Right cardiac atrium (tissue), 5 donors: ENCODE measurements at places on chromosomes 6 and 20. TPM values are rescaled to one million over a fixed set of nuclear protein-coding genes. Genes with fewer than 3 reads are reported as not detected.

HLA-DRB1 gene
- polyA plus RNA-seq, result 30.1 TPM

PERP gene
- polyA plus RNA-seq, result 35.9 TPM

BMP6 gene
- polyA plus RNA-seq, result 3.0 TPM

PRR18 gene
- 0.02 TPM for polyA plus RNA-seq

BIRC7 gene
- polyA plus RNA-seq, result not detected

SMOC2 gene
- 16.7 TPM for polyA plus RNA-seq

XKR7 gene
- polyA plus RNA-seq, result under 0.01 TPM

HSPA1A gene
- polyA plus RNA-seq, result 321 TPM

MAP7 gene
- polyA plus RNA-seq, result 0.79 TPM

TXLNB gene
- 48.7 TPM for polyA plus RNA-seq

- no peak for DNase-seq
Measured at GRCh38 chr6:13288969-13289391, 39.4 kb downstream of the TBC1D7 start.

GRCh38 chr6:139982652-139983295, 608.3 kb upstream of the CITED2 start:
- no peak for DNase-seq

DNA sequence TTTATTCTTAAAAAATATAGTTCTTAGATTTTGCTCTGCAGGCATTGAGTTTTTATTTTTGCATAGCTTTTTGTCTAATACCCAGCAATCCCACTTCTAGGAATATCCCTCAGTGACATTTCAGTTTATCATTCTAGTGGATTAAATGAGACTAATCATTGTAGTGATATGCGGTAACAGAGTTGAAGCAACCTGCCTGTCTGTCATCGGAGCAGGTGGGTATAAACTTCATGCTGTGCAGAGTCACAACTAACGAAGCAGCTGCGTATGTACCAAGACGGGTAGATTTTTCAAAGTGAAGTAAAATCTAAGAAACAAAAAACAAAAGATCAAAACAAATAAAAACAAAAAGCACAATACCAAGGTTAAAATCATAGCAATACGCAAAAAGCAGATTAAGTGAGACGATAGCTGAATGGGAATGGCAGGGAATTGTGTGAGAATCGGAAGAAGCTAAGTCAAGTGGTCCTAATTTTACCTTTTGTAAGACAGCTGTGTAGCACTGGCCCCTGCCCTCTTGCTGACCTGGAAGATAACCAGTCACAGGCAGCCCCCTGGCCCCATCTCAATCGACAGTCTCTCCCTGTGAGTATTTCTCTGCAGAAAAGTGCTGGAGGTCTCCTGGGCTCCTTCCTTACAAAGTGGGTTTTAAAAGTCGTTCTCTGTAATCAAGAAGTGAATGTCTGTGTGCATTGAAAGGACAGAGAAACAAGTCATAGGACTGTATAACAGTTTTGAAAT, 169.2 kb downstream of the OR2B2 start:
- DNase-seq, result no peak

DNA sequence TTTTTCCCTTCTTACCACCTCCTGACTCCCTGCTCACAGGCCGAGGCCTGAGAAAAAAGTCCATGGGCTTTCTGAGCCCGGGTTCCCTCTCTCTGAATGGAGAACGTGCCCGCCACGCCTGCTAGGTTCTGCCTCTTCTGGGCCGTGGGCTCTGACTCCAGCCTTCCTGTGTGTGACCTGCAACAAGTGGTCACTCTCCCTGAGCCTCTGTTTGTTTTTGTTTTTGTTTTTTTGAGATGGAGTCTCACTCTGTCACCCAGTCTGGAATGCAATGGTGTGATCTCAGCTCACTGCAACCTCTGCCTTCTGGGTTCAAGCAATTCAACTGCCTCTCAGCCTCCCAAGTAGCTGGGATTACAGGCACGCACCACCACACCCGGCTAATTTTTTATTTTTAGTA, 17.9 kb upstream of the VSTM2L start:
- no peak for DNase-seq

DNA sequence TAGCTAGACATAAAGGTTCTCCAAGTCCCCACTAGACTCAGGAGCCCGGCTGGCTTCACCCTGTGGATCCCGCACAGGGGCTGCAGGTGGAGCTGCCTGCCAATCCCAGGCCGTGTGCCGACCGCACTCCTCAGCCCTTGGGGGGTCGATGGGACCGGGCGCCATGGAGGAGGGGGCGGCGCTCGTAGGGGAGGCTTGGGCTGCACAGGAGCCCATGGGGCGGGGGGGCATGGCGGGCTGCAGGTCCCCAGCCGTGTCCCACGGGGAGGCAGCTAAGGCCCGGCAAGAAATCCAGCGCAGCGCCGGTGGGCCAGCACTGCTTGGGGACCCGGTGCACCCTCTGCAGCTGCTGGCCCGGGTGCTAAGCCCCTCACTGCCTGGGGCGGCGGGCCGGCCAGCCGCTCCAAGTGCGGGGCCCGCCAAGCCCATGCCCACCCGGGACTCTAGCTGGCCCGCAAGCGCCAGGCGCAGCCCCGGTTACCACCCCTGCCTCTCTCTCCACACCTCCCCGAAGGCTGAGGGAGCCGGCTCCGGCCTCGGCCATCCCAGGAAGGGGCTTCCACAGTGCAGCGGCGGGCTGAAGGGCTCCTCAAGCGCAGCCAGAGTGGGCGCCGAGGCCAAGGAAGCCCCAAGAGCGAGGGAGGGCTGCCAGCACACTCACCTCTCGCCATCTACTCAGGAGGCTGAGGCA, 26.5 kb upstream of the ID1 start:
- DNase-seq, result peak; percentile 44

- no peak for DNase-seq
Measured at GRCh38 chr6:158497620-158498019, 62.3 kb upstream of the TMEM181 start.

DNA sequence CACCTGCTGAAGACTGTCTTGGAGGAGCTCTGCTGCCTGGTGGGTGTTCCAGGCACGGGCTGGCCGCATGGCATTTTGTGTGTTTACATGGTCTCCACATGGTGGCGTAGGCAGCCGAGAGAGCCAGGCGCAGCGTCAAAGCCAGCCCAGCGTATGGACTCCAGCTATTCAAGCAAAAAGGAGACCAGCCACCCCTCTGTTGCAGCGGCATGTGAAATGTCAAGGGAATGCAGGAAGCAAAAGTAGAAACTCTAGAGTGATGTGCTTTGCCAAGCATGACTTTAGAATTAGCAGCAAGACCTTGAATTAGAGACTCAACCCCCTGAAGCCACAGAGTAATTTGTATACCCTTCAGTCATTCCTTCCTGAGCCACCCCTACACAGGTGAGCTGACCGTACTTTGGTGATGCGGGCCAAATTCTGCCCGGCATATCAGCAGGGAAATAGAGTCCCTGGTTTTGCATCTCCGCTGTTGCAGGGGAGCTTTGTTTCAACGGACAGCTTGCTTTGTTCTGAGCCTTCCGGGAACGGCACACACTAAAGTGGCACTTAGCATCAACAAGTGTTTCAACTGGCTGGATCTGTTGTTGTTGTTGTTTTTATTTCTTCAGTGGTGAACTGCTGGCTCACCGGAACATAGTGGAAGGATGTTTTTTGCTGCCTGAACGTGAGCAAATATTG, 48.5 kb downstream of the FNDC1 start:
- DNase-seq, result peak; percentile 50

- DNase-seq, result no peak
Measured at GRCh38 chr6:73180763-73181619, 44.3 kb downstream of the KHDC1L start.

DNA sequence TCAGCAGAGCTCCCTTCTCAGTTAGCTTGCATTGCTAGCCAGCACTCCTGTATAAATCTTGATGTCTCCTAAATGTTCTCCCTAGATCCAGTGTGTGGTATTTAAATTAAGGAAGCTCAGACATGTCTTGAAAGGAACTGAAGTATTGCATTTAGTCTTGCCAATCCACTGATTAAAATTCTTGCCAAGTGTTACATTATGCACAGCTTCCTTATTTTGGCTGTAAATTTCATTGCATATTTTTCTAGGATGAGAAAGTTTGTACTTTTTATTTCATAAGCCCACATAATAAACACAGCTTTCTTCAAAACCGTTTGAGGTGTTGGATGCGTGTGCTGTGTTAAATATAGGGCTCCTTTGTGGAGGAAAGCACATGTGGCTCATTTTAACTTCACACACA, 329.8 kb upstream of the FLRT3 start:
- DNase-seq, result no peak

- DNase-seq, result no peak
Measured at GRCh38 chr6:34200340-34200971, 36.2 kb upstream of the HMGA1 start.

DNA sequence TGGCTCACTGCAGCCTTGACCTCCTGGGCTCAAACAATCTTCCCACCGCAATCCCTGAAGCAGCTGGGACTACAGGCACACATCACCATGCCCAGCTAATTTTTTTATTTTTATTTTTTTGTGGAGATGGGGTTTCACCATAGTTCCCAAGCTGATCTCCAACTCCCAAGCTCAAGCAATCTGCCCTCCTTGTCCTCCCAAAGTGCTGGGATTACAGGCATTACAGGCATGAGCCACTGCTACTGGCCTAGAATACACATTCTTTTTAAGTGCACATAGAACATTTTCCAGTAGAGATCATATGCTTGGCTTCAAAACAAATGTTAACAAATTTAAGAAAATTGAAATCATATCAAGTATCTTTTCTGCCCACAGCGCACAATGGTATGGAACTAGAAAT, 176.8 kb upstream of the MARCKS start:
- DNase-seq, result no peak

DNA sequence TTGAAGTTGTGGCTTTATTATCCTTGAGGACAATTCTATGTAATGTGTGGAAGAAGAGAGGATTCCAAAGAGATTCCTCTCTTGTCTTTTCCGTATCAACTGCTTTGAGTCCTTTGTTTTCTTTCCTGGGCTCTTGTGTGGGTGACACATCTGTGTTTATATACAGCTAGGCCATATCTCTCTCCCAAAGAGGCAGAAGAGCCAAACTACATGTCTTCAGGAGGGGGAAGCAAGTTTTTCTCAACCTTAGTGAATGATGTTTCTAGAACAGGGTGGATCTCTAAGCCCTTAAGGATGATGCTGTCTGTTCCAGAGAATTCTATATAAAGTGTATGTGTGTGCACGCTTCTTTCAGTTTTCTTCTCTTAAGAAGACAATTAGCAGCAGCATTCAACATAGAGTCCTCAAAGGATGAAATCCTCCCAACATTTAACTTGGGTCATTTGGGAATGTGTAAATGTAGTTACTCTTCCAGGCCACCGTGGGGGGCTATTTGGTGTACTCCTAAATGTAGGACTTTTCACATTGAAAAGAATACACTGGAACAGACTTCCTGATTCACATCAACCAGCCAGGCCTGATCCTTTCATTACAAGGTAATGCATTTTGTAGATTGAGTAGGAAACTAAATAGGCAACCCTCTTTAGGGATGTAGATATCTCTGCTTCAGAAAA, 92.8 kb upstream of the EEF1E1 start:
- DNase-seq, result no peak

GRCh38 chr20:62875419-62876361, 14.1 kb upstream of the TCFL5 start:
- peak; percentile 92 for DNase-seq

GRCh38 chr6:79872986-79873385, 74.4 kb downstream of the ELOVL4 start:
- DNase-seq, result no peak

- no peak for DNase-seq
Measured at GRCh38 chr20:31992086-31992485, 18.2 kb upstream of the CCM2L start.

- no peak for DNase-seq
Measured at GRCh38 chr6:142830807-142831206, 114.2 kb downstream of the HIVEP2 start.

- DNase-seq, result no peak
Measured at GRCh38 chr6:90894285-90895130, 307.6 kb upstream of the MAP3K7 start.

- peak; percentile 62 for DNase-seq
Measured at GRCh38 chr20:41230136-41230535, 87.4 kb downstream of the ZHX3 start.

DNA sequence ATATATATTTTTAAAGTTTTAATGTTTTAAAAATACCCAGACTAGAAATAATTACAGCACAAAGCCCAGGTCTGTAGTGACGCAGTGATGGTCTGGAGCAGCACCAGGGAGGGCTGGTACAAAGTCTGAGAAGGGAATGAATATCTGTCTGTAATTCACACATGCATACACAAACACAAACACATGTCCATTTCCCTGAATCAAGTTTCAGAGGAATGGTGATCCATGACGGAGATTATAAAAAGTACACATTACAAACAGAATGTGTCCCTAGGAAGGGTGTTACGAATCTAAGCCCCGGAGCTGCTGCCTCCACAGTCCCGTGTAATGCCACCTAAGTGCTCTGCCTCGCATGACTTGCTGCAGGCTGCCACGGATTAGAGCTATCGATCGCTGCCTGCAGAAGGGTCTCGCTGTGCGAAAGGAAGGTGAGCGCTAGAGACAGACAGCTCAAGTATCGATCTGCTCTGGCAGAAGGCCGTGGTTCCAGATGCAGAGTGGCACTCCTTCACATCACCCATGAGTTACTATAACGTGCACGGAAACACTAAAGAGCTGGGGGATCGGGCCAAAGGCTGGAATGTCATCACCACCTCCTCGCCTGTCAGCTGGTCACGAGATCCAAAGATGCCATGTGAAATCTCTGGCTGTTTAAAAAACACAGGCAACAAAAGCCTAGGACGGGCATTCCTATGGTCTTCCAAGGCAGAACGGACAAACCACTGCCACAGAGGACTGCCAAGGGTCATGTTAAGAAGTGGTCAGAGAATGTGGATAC, 87.1 kb downstream of the INSM1 start:
- peak; percentile 27 for DNase-seq

DNA sequence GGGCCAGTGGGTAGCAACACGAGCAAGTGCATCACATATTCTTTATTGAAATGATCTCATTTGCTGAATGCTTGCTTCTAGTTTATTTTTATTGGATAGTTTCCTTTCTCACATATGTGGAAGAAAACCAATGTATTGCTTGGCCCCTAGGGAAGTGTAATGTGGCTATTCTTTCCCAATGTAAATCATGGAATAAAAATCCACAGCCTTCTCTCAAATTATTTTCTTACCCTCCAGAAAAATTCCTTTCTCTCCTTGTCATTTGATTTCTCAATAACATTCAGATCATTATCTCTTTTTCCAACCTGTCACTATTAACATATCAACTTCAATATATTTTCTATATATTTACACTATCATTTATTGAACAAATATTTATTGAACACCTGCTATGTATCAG, 51.9 kb upstream of the PTPRK start:
- DNase-seq, result no peak

DNA sequence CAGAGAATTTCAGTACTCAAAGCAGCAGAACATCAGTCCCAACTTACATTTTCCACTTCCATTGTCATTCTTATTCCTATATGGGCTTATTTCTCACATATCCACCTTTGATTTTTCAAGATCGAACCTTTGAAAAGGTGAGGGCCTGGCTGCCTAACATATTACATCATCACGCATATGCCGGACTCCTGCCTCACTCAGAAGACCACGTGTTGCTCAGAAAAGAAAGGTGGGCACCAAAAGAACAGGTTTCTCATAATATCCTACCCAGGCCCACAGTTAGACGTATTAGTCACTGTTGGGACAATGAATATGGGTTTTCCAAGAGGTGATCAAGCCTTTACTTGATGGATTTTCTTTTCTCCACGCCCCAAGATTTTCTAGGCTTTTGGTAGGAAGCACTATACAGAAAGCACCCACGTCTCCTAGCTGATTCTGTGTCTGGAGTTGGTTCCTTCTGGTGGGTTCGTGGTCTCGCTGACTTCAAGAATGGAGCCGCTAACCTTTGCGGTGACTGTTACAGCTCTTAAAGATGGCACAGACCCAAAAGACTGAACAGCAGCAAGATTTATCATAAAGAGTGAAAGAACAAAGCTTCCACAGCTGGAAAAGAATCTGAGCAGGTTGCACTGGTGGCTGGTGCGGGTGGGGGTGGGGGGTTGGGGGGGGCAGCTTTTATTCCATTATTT, 168.9 kb downstream of the ATXN1 start:
- DNase-seq, result no peak

- DNase-seq, result no peak
Measured at GRCh38 chr6:157561414-157561790, 180.4 kb downstream of the ZDHHC14 start.
